Peyer's patch (tissue), 4 donors: ENCODE measurements at places on chromosomes 3 and 15.

DNA sequence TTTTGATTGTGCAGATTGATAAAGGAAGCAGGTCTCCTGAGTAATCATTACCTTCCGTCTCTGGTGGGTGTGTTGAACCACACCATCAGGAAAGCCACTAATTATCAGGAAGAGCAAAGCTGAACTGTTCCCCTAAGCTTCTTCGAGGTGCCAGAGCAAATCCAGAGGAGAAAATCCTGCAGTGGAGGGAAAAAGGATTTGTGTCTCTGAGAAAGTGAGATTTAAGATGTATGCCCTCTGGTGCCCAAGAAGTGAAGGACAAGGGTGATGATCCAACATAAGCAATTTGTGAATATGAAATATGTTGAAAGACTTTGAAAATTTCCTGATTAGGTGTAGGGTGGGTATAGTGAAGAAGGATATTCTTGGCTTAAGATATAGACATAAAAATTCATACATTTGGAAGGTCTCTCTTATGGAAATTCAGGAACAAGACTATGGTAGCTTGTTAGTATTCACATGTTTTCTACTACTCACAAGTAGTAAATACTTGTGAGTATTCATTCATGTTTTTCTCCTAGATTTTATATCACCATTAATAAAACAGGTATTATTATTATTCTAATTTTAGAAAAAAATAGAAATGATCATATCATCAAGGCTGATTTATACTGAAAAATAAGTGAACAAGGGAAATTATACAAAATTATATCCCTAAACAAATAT is 34.8 kb downstream of the COMMD2 start:
- H3K4me3 ChIP-seq, result peak overlapping the region; percentile 32
- no peaks in the 10 kb centered on the region for H3K27me3 ChIP-seq
- no peaks in the 10 kb centered on the region for H3K36me3 ChIP-seq
- no peak for DNase-seq
- H3K4me1 ChIP-seq, result no peaks in the 10 kb centered on the region

DNA sequence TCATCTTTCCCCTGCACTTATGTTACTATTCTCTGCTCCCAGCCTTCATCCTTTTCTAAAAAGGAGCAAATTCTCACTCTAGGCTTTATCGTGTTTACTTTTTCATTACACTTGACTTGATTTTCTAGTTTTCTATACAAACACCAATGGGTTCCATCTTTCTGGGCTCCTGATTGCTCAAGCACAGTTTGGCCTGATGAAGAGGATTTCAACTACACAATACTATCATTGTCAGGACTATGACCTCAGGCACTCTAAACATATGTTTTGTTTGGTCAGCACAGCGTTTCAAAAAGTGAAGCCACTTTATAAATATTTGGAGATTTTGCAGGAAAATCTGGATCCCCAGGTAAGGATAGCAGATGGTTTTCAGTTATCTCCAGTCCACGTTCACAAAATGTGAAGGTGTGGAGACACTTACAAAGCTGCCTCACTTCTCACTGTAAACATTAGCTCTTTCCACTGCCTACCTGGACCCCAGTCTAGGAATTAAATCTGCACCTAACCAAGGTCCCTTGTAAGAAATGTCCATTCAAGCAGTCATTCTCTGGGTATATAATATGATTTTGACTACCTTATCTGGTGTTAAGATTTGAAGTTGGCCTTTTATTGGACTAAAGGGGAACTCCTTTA is 86.2 kb downstream of the TGFBR2 start:
- no peak overlapping the region for H3K4me3 ChIP-seq
- H3K27ac ChIP-seq, result no peak overlapping the region

DNA sequence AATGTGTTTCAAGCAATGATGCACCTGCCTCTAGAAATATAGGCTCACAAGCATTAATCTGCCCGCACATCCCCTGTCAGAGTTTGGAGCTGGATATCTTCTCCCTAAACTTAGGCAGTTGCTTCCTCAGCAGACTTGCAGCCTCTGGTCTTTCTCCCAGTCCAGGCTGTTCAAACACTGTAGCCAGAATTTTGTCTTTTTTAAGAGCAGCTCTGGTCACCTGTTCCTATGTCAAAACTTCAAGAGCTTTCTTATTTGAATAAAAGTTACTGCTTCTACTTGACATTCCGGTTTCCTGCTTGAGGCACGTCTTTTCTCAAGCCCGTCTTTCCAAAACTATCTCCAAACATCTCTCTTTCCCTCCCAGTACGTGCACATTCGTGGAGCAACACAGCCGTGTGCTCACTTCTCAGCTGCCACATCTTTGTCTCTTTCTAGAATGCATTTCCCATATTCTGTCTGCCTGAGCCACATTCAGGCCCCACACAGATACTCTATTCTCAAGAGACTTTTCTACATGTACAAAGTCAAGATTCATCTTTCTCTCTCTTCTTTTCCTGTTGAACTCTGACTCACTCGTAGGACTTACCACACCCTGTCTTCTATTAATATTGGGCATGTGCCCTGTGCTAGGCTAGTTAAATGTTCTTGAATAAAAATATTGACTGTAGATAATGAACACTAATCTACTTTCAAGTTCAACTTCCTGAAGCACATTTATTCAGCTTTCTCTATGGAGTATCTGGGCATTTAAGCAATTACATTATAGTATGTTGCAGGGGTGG is 307.7 kb upstream of the SOX2 start:
- H3K27me3 ChIP-seq, result no peaks in the 10 kb centered on the region
- H3K4me3 ChIP-seq, result no peak overlapping the region
- H3K27ac ChIP-seq, result no peak overlapping the region
- no peak for DNase-seq
- H3K4me1 ChIP-seq, result no peaks in the 10 kb centered on the region
- no peaks in the 10 kb centered on the region for H3K36me3 ChIP-seq

- H3K4me3 ChIP-seq, result no peak overlapping the region
- DNase-seq, result peak; percentile 72
- no peaks in the 10 kb centered on the region for H3K4me1 ChIP-seq
Measured at GRCh38 chr3:127777921-127778656, 44.2 kb downstream of the MGLL start.

DNA sequence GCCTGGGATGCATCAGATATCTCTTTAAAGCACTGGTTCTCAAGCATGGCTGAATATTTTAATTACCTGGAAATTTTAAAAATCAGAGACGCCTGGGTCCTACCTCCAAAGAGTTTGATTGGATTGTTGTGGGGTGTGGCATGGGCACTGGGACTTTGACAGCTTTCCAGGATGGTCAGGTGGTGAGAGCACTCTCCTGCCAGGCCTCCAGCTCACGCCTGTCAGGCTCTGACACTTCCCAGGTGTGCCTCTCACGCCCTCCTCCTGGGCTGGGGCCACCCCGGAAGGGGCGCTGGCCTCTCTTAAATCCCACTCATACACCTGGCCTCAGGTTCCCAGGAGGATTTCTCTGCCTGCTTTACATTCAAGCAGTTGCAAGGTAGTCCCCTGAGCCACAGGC is 48.5 kb downstream of the AMOTL2 start:
- DNase-seq, result no peak
- no peak overlapping the region for H3K4me3 ChIP-seq
- H3K27me3 ChIP-seq, result no peaks in the 10 kb centered on the region
- H3K36me3 ChIP-seq, result no peaks in the 10 kb centered on the region

DNA sequence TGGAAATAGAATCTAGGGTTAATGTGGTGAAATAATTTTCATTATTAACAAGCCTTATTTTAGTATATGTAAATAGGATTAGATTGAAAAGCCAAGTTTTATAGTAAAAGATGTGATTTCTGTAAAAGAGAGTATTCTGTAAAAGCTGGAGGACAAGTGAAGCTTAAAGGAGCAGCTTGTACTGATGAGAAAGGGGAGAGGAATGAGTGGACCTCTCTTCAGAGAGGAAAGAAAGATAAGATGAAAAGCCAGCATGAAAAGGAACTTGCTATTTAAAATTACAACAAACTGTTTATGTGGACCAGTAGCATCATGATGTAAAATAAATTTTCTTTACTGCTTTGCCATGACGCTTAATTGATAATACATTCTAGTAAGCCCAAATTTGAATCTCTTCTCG is 18.5 kb downstream of the ALCAM start:
- H3K4me1 ChIP-seq, result no peaks in the 10 kb centered on the region
- no peak overlapping the region for H3K4me3 ChIP-seq
- H3K36me3 ChIP-seq, result no peaks in the 10 kb centered on the region
- H3K27ac ChIP-seq, result no peak overlapping the region
- no peaks in the 10 kb centered on the region for H3K27me3 ChIP-seq

DNA sequence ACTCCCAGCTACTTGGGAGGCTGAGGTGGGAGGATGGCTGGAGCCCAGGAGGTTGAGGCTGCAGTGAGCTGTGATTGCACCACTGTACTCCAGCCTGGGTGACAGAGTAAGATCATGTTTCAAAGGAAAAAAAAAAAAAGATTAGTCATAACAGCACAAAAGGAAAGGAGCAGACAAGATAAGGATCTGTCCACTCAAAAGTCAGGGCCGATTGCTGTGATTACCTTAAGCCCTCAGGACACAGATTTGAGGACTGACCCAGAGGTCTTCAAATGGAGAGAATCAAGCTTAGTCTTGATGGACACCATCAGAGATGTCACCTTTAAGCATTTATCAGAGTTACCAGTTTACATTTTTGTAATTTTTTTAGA is 23.9 kb upstream of the HEG1 start:
- H3K36me3 ChIP-seq, result no peaks in the 10 kb centered on the region
- H3K27ac ChIP-seq, result no peak overlapping the region
- H3K4me1 ChIP-seq, result no peaks in the 10 kb centered on the region
- no peaks in the 10 kb centered on the region for H3K27me3 ChIP-seq
- H3K4me3 ChIP-seq, result no peak overlapping the region

GRCh38 chr3:101801174-101801573 is 22.2 kb downstream of the NXPE3 start:
- H3K27ac ChIP-seq, result no peak overlapping the region
- no peaks in the 10 kb centered on the region for H3K27me3 ChIP-seq
- H3K4me1 ChIP-seq, result no peaks in the 10 kb centered on the region
- peaks cover 8% of the 10 kb centered on the region for H3K36me3 ChIP-seq
- no peak overlapping the region for H3K4me3 ChIP-seq
- no peak for DNase-seq

- H3K4me3 ChIP-seq, result no peak overlapping the region
- H3K4me1 ChIP-seq, result peaks cover 5% of the 10 kb centered on the region
- peak overlapping the region; percentile 19 for H3K27ac ChIP-seq
Measured at GRCh38 chr3:58116161-58116955, 94.4 kb downstream of the DNASE1L3 start.

DNA sequence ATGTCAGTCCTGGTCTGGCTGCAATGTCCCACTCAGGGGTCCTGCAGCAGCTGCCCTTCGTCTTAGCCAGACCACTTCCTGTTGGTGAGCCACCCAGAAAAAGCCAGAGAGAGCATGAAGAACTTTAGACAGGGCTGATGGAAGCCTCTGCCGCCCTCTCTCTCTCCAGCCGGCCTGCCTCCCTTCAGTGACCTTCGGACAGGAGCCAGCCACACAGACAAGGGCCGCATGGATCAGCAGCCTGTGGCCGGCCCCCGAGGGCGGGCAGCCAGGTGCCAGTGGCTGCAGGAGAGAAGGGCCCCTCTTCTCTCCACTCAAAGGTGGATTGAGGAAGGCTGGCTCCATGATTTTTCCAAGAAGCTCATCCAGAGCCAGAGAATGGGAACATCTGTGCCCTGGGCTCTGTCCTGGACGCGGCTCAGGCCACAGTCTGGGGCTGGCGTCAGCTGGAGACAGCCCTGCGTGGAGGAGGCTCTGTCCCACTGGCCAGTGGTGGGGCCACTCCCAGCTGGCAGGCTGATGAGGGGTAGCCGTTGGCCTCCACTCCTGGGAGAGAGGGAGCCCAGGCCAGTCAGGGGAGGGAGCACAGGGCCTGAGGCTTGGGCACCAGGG is 42.9 kb downstream of the ISG20 start:
- H3K4me1 ChIP-seq, result no peaks in the 10 kb centered on the region
- no peaks in the 10 kb centered on the region for H3K36me3 ChIP-seq
- H3K27me3 ChIP-seq, result no peaks in the 10 kb centered on the region
- H3K27ac ChIP-seq, result no peak overlapping the region
